GM23248 (cell line): ENCODE measurements at places on chromosomes 4 and X. TPM values are rescaled to one million over a fixed set of nuclear protein-coding genes. Genes with fewer than 3 reads are reported as not detected.

- DNase-seq = no peak
Observed at GRCh38 chr4:55610381-55610780, 18.3 kb upstream of the PDCL2 start.

GRCh38 chrX:120769576-120770341 lies 105.9 kb downstream of the CT47B1 start:
- DNase-seq = peak; percentile 75

FDCSP gene
- not detected in 2 replicates for total RNA-seq

GRCh38 chr4:134560728-134561127 lies 359.1 kb upstream of the PABPC4L start:
- no peak for DNase-seq

- no peak for DNase-seq
Observed at GRCh38 chr4:13294961-13295605, 189.1 kb downstream of the RAB28 start.

DNA sequence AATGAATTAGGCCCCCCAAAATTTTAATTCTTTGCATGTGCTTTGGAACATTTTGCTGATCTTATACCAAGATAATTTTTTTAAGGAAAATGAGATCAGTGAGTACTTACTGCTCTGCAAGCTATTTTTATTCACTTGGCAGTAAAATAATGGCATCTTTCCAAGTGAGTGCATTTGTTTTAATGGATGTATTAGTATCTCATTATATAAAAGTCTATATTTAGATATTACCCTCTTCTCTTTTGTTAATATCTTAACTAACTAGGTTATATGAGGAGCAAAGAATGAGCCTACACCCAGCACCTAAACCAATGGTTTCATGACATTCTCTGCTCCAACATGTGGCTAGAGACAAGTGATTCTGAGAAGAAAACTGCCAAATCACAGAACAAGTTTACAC lies 21.1 kb upstream of the ARAF start:
- peak; percentile 9 for DNase-seq

DNA sequence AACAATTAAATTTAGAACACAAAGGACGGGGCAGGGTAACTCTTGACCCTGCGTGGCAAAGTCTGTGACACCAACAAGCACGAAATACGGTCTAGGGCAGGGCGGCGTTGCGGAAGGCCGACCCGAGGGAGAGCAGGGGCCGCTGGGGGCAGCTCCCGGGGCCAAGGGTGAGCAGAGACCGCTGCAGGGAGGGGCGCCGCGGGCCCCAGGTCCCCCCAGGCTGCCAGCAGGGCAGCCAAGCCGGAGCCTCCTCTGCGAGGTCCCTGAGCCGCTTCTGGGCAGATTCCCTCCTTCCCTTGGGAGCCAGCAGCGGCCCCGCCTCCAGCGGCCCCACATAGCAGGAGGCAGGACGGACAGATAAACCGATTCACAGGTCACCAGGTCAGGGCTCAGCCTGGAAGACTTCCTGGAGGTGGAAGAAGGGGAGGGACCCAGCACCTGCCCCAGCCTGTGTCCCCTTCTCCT lies 90.2 kb downstream of the FAM53A start:
- DNase-seq = no peak

- DNase-seq = peak; percentile 23
Observed at GRCh38 chrX:66176134-66176533, 12.1 kb downstream of the HEPH start.

TLR10 gene
- total RNA-seq = not detected in 2 replicates

CXXC4 gene
- not detected in 2 replicates for total RNA-seq

UGT2A1 gene
- total RNA-seq = not detected in 2 replicates

CXCL10 gene
- not detected in 2 replicates for total RNA-seq

DNA sequence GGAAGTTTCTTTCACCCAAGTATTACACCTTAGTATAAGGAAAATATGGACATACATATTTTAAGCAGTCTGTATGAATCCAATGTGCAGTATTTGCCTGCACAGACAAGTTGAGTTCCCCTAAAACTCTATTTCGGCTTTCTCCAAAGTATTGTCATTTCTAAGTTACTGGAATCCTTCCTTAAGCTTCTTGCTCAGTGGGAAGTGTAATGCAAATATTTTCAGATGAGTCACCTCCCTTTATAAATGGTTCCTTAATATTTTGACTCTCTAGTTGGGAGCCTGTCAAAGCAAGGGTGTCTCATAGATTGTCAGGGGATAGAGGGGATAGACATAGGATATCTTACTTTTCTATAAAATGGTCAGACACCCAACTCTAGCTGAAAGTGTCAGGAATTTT lies 178.6 kb downstream of the NAA11 start:
- DNase-seq = peak; percentile 4

GRCh38 chr4:58602731-58603359 lies 1492.7 kb upstream of the IGFBP7 start:
- no peak for DNase-seq

TMEM164 gene
- total RNA-seq = 4.4 and 9.1 TPM in 2 replicates

- DNase-seq = no peak
Observed at GRCh38 chrX:155534800-155535199, 76.4 kb upstream of the F8A3 start.

MTMR8 gene
- total RNA-seq = not detected in 2 replicates

- DNase-seq = peak; percentile 44
Observed at GRCh38 chr4:100289946-100290345, 99.7 kb upstream of the DDIT4L start.

PAGE2 gene
- not detected in 2 replicates for total RNA-seq

RBM47 gene
- 1.3 and 2.0 TPM in 2 replicates for total RNA-seq

POU3F4 gene
- total RNA-seq = not detected in 2 replicates

DNA sequence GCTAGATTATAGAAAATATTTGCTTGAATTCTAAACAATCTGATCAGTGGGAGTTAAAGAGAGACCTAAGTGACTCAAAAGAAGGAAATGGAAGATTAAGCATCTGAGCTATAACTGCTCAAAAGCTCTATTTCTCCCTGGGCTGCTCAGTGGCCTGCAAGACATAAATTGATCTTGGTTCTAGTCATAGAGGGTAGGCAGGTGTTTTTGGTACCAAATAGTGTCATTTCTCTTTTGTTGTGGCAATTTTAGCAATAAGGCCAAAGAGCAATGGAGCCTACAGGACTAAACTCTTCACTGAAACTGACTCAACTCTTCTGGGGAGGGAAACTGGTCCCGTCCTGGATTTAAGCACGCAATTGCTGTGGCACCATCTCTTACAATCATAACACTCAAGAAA lies 33.9 kb upstream of the BMP2K start:
- DNase-seq = no peak

DCAF8L2 gene
- not detected in 2 replicates for total RNA-seq
